Endothelial cell of umbilical vein (primary cell): ENCODE measurements at places on chromosomes 7 and 10. TPM values are rescaled to one million over a fixed set of nuclear protein-coding genes. Genes with fewer than 3 reads are reported as not detected.

DNA sequence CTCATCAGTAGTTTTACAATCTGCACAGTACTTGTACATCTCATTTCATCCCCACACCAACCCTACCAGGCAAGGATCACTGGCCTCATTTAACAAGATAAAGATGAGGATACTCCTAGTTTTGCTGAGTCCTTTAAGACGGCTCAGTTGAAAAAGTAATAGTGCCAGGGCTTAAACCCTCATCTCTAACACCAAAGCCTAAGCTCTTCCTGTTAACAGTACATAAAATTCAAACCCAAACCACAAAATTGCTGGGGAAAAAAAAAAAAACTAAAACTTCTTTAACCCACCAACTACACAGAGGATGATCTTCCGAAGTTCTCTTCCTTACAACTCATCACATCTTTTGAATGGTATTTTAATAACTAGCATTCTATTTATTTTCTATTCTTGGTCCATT is 1.3 kb downstream of the SAR1A start:
- no peak for DNase-seq

The SOSTDC1 gene
- not detected in 2 replicates for total RNA-seq

- DNase-seq, result peak; percentile 63
Measured at GRCh38 chr10:5546891-5547680, 22.3 kb downstream of the CALML3 start.

- no peak for DNase-seq
Measured at GRCh38 chr7:69684369-69685292, 86.4 kb downstream of the AUTS2 start.

The UCN3 gene
- total RNA-seq, result not detected in 2 replicates

GRCh38 chr10:33276282-33276923 is 58.1 kb downstream of the NRP1 start:
- DNase-seq, result no peak

The GRB10 gene
- 240 and 243 TPM in 2 replicates for total RNA-seq

DNA sequence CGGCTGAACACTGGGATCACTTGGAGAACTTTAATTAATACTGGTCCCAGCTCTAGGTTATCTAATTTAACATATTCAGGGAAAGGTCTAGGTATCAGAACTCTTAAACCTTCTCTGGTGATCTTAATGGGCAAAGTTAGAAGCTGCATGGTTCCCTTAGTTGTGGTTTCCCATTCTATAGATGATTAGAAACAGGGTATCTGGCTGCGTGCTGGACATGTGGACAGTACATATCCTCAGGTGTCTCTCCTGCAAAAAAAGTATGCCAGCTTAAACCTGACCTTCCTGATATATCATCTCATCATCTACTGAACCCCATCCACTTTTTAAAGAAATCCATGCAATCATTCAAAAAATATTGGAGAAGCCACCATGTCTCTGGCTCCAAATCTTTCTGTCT is 284.5 kb upstream of the DKK1 start:
- DNase-seq, result no peak

DNA sequence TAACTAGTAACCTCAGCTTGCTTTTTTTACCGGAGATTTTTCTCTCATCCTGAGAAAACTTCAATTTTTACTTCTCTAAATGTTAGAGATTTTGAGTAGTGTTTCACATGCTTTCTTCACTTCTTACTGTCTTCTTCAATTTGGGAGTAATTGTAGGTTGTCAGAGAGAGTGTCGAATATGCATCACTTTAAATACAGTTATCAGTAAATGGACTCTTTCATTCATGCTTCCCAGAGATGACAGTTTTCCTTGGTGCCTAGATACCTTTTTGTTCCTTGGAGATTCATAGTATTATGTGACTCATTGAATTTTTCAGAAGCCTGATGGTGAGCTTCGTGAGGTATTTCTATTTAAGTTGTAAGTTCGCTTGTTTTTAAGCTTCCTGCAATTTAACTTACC is 169.7 kb downstream of the ADK start:
- DNase-seq, result no peak
